ENCODE measurements at places on chromosomes 5 and 9.
A peak's percentile ranks its signal among the peaks of the same experiment; 100 is the strongest.

DNA sequence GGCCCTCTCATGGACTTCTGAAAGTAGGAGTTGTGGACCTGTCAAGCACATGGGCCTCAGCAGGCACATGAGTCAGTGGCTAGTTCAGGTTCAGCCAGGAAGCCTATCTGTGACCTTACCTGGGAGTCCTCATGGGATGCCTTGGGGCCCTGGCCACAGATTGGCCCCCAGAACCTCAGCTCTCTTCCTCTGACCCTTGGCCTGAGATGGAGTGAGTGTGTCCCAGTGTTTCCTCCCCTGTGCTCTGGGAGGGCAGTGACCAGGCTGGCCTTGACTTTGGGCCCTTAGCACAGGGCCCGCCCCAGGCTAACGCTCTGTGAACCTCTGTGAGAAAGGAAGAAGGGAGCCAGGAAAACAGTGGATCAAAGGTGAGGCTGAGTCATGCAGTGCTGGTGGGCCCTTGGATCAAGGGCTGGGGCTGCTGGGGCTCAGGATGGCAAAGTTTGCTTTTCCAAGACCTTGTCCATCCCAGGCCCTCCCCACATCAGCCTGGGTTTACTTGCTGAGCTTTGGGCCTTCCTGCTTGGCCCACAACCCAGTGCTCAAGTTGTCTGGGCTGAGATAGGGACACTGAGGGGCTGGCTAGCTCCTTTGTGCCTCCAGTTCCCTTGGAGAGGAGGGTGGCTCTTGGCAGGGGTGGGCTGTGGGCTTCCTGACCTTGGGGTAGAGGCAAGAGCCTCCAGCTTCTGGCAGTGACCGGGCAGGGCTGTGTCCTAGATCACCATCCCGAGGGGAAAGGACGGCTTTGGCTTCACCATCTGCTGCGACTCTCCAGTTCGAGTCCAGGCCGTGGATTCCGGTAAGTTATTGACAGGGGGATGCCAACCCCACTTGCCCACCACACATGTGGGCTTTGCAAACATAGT lies 41.4 kb downstream of the RGS3 start:
- DNase-seq = no peak

DNA sequence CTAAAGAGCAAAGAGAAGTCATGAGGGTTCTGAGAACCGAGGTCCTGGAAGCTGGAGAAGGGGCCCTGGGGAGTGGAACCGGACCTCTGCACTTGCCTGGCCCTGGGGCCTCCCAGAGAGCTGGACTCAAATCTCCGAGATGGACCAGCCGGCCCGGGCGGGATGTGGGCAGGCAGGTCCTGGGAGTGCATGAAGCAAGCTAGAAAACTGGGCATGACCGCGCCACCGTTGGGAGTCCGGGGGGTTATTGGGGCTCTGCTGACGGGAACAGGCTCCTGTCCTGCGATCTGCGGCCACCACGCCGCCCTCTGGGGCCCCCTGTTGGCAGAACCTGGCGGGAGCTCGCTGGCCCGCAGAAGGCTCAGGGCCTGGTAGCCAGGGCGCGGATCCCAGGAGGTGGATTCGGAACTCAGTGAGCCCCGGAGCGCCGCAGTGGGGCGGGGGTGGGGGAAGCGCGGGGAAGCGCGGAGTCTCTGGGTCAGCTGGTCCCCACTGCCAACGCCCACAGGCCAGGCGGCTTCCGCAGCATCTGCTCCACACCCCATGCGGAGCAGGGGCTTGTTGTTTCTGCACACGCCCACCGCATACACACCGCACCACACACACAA lies 150.6 kb downstream of the ERCC6L2 start:
- DNase-seq = no peak

DNA sequence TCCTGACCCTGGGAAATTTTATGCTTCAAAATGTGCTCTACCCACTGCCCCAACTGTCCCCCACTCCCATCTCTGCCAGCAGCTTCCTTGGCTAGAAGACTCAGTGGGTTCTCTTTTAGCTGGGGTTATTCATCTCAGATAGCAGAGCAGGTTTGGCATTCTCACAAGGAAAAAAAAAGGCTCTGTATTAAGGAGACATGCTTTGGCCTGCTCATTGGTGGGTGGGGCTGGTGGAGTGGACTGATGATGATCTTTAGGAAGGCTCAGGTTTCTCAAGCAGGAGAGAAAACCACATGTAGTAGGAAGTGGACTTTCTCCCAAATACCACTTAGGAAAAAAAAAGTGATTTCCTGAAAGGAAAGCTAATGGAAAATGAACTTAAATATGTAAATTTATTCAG lies 279.2 kb upstream of the ZNF462 start:
- no peak for DNase-seq

GRCh38 chr9:89926691-89927220 lies 321.9 kb downstream of the GADD45G start:
- DNase-seq = no peak

DNA sequence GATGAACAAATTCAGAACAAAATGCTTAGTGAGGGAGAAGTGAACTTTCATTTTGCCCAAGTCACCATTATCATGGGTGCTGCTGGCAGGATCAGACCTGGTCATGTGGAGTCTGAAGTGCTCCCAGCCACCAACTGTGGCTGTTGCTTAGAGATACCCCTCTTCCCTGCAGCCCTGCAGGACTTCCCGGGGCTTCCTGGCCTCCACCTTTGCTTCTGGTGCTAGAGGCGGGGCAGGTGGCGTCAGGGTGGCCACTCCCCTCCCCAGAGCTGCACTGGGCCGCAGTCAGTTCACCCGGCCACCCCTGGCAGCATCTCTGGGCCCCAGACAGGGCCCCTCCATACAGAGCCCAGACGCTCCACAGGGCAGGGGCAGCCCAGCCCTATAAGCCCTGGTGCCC lies 30.0 kb upstream of the SLC12A7 start:
- DNase-seq = no peak

- DNase-seq = no peak
These were observed 69.8 kb downstream of the ASTN2 start for GRCh38 chr9:117344892-117345660.

DNA sequence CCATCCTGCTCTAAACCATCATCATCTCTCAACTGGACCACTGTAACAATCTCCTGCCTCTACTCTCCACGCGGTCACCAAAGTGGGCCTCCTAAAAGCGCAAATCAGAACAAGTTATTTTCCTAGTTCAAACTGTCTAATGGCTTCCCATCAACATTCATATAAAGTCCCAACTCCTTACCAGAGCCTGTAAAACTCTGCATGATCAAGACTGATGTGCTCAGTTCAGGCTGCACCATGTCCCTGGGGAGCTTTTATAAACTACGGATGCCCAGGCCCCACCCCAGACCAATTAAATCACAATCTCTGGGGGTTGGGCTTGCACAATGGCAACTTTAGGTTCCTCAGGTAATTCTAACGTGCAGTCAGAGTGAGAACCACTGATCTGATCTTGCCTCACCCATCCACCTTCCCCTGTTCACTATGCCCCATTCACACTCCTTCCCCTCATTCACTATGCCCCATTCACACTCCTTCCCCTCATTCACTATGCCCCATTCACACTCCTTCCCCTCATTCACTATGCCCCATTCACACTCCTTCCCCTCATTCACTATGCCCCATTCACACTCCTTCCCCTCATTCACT lies 129.2 kb downstream of the DCP2 start:
- no peak for DNase-seq

DNA sequence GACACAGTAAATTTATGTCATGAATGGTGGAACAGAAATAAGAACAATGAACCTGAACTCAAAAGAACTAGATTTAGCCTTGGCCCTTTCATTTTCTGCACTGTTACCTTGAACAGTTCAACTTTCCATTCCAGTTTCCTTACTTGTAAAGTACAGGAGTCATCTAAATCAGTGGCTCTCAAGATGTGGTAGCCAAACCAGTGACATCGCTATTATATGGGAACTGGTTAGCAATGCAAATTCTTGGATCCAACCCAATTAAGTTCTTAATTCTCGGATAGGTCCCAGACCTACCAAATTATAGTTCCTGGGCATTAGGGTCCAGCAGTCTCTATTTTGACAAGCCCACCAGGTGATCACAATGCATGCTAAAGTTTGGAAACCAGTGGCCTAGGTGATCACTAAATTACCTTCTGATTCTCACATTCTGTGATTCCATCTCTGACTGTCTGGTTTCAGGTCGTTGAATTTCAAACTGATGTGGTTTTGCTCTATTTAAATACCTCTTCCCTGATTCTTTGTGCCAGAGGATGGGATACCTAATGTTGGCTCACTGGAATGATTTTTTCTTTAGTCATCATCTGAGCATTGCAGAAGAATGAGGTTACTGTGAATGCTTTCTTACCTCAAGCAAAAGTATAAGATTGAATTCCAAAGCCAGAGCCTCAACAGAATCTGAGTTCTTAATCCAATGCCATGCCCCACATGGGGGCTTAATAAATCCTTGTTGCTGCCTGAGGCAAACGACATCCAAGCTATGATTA lies 253.8 kb downstream of the ENC1 start:
- DNase-seq = no peak

DNA sequence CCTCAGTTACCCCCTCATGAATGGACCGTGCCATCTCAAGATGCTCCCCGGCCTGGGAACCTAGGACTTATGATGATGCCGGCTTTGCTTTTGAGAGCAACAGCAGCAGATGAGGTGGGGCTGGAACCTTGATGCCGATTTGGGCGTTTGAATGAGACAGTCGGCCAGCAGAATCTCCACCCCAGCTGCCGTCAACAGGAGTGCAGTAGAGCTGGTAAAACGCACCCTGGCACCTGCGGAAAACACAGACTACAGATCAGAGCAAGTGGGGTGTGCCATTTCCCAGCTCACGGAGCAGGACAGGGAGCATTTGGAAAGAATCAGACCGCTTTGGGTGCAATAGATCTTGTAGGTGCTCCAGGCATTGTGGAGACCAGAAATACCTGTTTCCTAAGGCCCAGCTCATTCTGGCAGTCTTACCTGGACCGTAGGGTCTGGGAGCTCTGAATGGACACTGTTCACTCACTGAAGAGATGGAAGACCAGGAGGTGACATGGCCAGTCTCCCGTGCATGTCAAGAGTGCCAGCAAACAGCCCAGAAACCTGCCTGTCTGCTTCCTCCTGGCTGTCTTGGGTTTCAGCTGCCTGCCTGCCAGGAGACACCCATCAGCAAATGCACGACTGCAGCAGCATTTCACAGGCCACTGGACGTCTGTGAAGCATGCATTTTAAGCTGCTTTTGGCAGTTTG lies 317.7 kb upstream of the IRX4 start:
- no peak for DNase-seq

DNA sequence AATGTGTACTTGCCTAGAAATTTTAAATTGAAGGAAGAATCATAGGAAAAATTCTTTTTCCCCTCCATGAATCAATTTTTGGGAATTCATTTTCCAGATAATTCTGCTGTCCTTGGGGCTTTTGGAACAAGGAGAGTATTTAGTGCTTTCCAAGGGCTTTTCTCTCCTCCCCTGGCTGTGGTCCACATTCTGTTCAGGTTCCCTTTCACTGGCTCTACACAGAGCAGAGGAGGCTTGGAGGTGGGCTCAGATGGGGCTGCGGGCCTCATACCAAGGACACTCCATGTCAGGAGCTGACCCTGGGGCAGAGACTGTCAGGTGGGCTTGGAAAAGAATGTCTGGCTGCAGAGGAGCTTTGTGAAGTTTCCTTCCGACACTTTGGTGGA lies 128.1 kb downstream of the GADD45G start:
- no peak for DNase-seq

DNA sequence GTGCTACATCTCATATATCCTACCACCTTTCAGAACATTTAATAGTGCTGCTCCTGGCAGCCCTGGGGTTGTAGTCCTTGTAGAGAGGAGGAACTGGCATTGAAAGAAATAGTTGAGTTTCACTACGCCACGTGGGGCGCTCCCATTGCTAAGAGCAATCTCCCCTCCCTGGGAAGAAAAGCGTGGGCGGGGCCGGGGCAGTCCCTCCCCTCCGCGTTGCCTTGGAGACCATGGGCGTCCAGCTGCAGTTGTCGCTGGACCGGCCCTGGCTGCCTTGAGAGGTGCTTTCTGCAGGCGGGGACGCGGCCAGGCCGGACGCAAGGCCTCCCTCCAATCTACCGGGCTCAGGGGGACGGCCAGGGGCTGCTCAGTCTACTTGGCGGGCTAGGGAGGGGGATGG lies 368 bp upstream of the CCDC180 start:
- DNase-seq = peak; percentile 16

DNA sequence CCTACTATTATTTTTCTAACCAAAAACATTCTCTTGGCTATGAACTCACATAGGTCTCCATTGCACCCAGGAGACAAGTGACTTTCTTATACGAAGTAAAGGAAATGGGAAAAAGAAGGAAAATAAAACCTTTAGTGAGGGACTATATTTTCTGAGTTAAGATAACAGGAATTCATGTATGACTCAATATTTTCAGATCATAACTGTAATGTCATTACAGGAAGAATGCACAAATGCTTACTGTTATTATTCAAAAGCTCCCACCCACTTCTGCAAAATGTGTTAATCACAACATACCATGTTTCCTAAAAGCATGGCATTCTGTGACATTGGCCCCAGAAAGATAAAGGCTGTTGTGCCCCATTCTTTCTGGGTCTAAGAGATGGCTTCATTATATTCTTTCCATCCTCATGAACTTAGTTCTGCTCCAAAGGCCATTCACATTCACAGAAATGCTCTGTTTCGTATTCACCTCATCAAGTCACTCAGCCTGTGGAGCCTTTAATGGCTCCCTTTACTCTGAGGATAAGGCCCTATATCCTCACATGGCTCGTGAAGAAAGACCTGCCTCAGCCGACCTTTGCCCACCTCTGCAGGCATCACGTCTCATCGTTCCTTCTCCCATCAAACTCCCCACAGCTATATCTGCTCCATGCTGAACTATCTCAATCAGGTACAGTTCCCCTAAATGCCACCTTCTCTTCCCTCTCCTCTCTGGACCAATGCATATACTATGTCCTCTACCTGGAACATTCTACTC lies 77.0 kb downstream of the ABCA1 start:
- no peak for DNase-seq

GRCh38 chr9:126581893-126582292 lies 31.8 kb upstream of the LMX1B start:
- DNase-seq = no peak

GRCh38 chr9:69193685-69194032 lies 19.6 kb downstream of the TJP2 start:
- no peak for DNase-seq

DNA sequence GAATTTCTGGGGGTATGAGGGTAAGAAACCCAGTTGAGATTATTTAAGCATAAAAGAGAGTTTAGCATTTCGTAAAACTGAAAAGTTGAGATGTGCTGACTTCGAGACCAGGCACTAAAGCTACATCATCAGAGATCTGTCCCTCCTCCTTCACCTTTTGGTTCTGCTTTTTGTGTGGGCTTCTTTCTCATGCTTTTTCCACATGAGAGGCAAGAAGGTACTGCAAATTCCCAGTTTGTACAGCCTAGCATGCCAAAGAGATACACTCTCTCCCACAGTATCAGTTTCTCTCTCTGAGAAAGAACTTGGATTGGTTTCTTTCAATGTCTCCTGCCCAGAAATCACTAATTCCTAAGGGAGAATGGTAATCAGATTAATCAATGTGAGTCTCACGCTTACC lies 584.7 kb downstream of the SEMA5A start:
- no peak for DNase-seq

Data from stimulated activated CD4-positive, alpha-beta T cell treated with anti-CD3 and anti-CD28 coated beads, Interleukin-4, amount 100 ng/mL, for 48 hours (primary cell).